ENCODE measurements at places on chromosomes 2 and 18. TPM values are rescaled to one million over a fixed set of nuclear protein-coding genes. Genes with fewer than 3 reads are reported as not detected.

DNA sequence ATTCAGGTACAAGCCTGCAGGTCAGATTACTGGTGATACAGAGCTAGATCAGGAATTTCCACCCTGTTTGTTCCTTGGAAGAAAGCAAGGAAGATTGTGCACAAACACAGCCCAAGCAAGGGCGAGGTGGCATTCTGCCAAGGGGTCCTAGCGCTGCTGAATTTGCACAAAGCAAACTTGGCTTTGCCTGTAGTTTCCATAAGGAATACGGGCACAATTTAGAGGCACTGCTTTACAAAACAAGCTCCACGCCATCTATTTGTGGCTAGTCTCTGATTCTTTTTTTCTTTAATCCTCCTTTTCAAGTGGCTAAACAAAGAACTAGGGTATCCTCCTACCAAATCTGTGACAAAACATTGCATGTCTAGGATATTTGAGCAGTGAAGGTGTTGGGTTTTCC, 195.5 kb upstream of the ACVR2A start:
- H3K36me3 ChIP-seq: no peaks in the 10 kb centered on the region
- no peaks in the 10 kb centered on the region for H3K4me1 ChIP-seq
- H3K4me3 ChIP-seq: no peak overlapping the region

DNA sequence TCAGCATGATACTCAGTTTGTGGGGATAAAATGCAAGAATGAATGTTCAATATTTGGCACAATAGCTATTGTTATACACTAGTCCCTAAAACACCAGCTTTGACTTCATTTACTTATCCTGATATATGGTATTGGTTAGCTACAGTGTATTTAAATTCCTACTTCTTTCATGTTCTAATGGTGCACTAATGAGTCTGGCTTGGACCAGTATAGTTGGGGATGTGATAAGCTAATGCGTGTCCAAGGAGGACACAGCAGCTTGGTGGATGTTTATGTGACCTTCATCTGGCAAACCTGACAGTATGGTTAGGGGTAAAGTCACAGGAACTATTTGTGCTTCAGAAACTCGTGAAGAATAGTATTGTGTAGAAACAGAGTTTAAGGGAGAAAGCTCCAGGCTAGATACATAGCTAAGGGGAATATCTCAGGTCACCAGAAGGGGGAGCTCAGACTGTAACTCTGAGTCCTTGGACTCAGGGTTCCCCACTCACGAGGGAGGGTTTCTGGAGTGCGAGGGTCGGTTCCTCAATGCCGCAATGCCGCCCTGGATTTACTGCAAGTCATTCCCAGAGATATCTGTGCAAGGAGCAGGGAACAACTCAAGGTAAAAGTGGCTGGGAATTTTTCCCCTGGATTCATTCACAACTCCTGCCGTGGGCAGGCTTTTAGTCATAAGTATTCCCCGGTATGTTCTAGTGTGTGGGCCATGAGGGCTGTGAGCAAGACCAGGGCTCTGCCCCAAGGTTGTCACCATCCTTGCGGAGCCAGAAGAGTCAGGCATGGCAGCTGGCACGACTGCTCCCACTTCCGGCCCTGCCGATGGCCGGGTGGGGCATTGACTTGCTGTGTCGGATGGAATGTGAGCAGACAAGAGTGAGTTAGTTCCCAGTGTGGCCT, 14.5 kb downstream of the IL1R2 start:
- DNase-seq: no peak
- no peaks in the 10 kb centered on the region for H3K36me3 ChIP-seq
- no peaks in the 10 kb centered on the region for H3K27me3 ChIP-seq
- H3K4me3 ChIP-seq: no peak overlapping the region
- peak overlapping the region; percentile 46 for H3K27ac ChIP-seq
- H3K4me1 ChIP-seq: peaks cover 6% of the 10 kb centered on the region

The RAB31 gene
- total RNA-seq: 76.0 TPM

GRCh38 chr2:33497221-33497650, 20.8 kb downstream of the RASGRP3 start:
- no peak for DNase-seq
- no peaks in the 10 kb centered on the region for H3K36me3 ChIP-seq
- peaks cover 3% of the 10 kb centered on the region for H3K4me1 ChIP-seq
- no peaks in the 10 kb centered on the region for H3K27me3 ChIP-seq
- no peak overlapping the region for H3K4me3 ChIP-seq

GRCh38 chr2:17271416-17271815, 246.8 kb downstream of the RAD51AP2 start:
- H3K36me3 ChIP-seq: no peaks in the 10 kb centered on the region
- no peak overlapping the region for H3K27ac ChIP-seq
- no peak for DNase-seq
- no peaks in the 10 kb centered on the region for H3K27me3 ChIP-seq

DNA sequence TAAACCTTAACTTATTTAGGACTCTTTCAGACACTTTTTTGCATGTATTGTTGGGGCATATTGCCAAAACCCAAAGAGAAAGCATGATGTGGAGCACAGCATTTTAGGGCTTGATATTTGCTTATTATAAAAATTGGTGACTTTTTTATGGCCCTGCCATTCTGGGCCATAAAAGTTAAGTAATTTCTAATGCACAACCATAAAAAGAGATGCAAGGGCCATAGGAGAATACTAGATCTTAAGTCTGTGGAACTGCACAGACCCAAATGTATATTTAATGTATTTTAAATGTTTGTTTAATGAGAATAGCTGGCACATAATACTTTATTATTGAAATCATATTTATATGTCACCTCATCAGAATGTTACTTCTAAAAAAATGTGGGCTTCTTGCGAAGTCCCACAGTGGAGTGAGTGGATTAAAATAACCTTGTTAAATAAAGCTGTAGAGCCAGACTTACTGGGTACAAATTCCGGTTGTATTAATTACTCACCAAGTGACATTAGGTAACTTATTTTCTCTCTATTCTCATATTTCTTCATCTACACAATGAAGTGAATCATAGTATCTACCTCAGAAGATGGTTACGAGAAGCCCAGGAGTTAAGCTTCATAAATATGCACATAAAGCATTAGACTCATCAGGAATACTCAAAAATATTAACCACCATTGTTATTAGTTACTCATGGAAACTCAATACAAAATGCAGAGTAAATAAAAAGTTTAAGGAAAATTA, 52.2 kb downstream of the HNMT start:
- H3K4me3 ChIP-seq: no peak overlapping the region
- no peaks in the 10 kb centered on the region for H3K27me3 ChIP-seq
- no peak for DNase-seq
- no peaks in the 10 kb centered on the region for H3K36me3 ChIP-seq

DNA sequence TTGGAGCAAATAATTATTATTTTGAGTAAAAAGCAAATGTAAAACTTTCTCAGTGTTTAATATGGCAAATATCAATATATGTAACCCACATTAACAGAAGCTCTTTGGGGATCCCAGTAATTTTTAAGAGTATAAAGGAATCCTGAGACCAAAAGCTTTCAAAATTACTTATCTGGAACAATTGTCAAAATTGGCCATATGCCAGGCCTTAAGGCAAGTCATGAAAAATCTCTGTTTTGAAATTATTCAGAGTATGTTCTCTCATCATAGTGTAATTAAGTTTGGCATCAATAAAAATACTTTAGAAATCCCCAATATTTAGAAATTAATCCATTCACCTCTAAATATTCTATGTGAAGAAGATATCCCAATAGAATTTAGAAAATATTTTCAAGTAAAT, 225.3 kb upstream of the ARL4C start:
- no peaks in the 10 kb centered on the region for H3K4me1 ChIP-seq
- H3K27me3 ChIP-seq: no peaks in the 10 kb centered on the region
- H3K27ac ChIP-seq: no peak overlapping the region
- DNase-seq: no peak
- H3K36me3 ChIP-seq: no peaks in the 10 kb centered on the region

The NEB gene
- 0.23 TPM for total RNA-seq

The CROCC2 gene
- total RNA-seq: not detected

The IL37 gene
- 1.3 TPM for total RNA-seq

- H3K4me3 ChIP-seq: no peak overlapping the region
- no peak overlapping the region for H3K27ac ChIP-seq
- DNase-seq: no peak
- H3K27me3 ChIP-seq: no peaks in the 10 kb centered on the region
These were observed 137.6 kb downstream of the TNS1 start for GRCh38 chr2:217864963-217865772.

The MLPH gene
- total RNA-seq: 1.8 TPM

The RBM44 gene
- total RNA-seq: 0.18 TPM

DNA sequence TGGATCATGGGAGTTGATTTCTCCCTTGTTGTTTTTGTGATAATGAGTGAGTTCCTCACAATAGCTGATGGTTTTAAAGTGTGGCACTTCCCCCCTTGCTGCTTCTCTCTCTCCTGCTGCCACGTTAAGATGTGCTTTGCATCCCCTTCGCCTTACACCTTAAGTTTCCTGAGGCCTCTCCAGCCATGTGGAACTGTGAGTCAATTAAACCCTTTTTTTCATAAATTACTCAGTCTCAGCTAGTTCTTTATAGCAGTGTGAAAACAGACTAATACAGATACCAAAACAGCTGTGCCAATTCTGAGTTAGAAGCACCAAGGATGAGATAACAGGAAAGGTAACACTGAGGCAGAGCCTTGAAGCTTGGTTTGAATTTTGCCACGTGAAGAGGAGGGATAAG, 44.7 kb downstream of the ITSN2 start:
- H3K27ac ChIP-seq: no peak overlapping the region
- H3K27me3 ChIP-seq: no peaks in the 10 kb centered on the region
- no peak overlapping the region for H3K4me3 ChIP-seq
- H3K4me1 ChIP-seq: no peaks in the 10 kb centered on the region
- no peak for DNase-seq

DNA sequence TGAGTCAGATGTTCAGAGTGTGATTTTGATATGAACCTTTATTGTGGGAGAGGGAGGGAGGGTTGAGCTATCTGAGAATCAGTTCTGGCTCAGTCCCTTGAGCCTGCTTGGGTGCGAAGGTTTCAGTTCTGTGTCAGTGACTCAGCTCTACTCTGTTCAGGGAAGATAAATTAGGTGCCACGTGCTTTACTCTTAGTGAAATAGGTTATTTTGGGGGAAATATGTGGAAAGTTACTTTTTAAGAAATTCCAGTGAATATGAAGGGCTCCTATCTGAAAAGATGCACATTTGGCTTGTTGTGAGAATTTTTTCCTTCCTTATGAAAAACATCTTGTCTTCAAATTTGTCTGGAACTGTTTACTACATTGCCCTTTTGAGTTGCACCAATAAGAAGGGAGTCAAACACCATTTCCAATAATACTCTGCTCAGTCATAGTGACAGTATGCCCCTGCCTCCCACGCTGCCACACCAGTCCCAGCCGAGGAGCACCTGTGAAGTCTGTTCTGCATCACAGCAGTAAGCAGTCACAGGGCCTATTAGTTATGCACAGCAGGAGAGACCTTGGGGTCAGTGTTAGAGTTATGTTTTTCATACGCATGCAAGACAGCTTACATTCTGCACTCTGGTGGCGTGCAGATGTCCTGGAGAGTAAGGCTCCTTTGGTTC, 32.8 kb upstream of the DNAH7 start:
- no peak for DNase-seq
- no peaks in the 10 kb centered on the region for H3K4me1 ChIP-seq
- H3K27ac ChIP-seq: no peak overlapping the region
- no peaks in the 10 kb centered on the region for H3K36me3 ChIP-seq

The GULP1 gene
- 25.4 TPM for total RNA-seq

The KLHL30 gene
- total RNA-seq: 0.38 TPM

The PFN4 gene
- total RNA-seq: not detected

The CNRIP1 gene
- 2.3 TPM for total RNA-seq

GRCh38 chr2:232937278-232937906, 67.3 kb downstream of the SNORC start:
- H3K4me3 ChIP-seq: no peak overlapping the region
- no peak for DNase-seq
- H3K4me1 ChIP-seq: no peaks in the 10 kb centered on the region
- H3K27ac ChIP-seq: no peak overlapping the region
- no peaks in the 10 kb centered on the region for H3K36me3 ChIP-seq

- no peaks in the 10 kb centered on the region for H3K36me3 ChIP-seq
- DNase-seq: no peak
- H3K27ac ChIP-seq: no peak overlapping the region
- H3K4me3 ChIP-seq: no peak overlapping the region
These were observed 119.8 kb downstream of the MAPK4 start for GRCh38 chr18:50679656-50680055.

The FAM237A gene
- total RNA-seq: not detected

- peak overlapping the region; percentile 34 for H3K4me3 ChIP-seq
- no peaks in the 10 kb centered on the region for H3K36me3 ChIP-seq
- peaks cover 91% of the 10 kb centered on the region for H3K27me3 ChIP-seq
- H3K27ac ChIP-seq: no peak overlapping the region
- peaks cover 25% of the 10 kb centered on the region for H3K4me1 ChIP-seq
These were observed 5.4 kb upstream of the SATB2 start for GRCh38 chr2:199462956-199463692.

The CYBRD1 gene
- total RNA-seq: 5.7 TPM

The NT5C1B gene
- not detected for total RNA-seq

- no peak for DNase-seq
- H3K4me1 ChIP-seq: peaks cover 53% of the 10 kb centered on the region
- H3K36me3 ChIP-seq: no peaks in the 10 kb centered on the region
- H3K27me3 ChIP-seq: no peaks in the 10 kb centered on the region
- H3K27ac ChIP-seq: no peak overlapping the region
These were observed 796 bp upstream of the DYSF start for GRCh38 chr2:71452565-71452964.

The UGT1A4 gene
- 1.1 TPM for total RNA-seq

The TRIB2 gene
- total RNA-seq: 28.3 TPM

The OTOS gene
- not detected for total RNA-seq
